ENCODE measurements at places on chromosomes 12 and 14.

GRCh38 chr14:41986083-41986645, 379.5 kb downstream of the LRFN5 start:
- no peak for DNase-seq

GRCh38 chr12:48028541-48029431, 24.5 kb upstream of the COL2A1 start:
- no peak for DNase-seq

- no peak for DNase-seq
Measured at GRCh38 chr14:89658977-89659670, 242.1 kb upstream of the FOXN3 start.

DNA sequence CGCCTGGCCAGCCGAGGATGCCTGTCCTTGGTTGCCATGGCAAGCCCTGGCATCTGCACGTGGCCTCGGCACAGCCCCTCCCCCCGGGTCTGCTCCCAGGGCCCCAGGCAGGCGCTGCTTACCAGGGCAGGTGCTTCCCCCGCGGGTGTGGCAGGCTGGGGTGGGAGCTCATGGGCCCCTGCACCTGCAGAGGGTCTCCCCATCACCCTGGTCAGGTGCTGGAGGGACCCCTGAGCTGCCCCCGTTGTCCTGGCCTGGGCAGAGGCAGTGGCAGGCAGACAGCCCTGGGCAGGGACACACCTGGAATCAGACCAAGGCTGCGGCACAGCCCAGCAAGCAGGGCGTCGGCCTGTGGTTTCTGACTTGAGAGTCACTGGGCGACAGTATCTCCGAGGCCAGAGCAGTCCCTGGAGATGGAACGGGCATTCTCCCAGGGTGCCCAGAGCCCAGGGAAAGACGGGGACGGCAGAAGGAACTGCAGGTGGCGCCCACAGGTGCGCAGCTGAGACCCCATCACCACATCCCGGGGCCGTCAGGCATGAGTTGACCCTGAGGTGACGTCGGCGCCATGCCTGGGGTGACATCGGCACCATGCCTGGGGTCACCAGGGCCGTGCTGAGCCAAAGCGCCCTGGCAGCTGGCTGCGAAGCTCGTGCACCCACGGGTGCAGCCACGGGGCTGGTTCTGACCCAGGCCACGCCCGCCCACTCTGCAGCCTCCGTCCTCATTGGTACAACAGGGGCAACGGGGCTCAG, 56.1 kb upstream of the FBRSL1 start:
- DNase-seq = peak; percentile 47

DNA sequence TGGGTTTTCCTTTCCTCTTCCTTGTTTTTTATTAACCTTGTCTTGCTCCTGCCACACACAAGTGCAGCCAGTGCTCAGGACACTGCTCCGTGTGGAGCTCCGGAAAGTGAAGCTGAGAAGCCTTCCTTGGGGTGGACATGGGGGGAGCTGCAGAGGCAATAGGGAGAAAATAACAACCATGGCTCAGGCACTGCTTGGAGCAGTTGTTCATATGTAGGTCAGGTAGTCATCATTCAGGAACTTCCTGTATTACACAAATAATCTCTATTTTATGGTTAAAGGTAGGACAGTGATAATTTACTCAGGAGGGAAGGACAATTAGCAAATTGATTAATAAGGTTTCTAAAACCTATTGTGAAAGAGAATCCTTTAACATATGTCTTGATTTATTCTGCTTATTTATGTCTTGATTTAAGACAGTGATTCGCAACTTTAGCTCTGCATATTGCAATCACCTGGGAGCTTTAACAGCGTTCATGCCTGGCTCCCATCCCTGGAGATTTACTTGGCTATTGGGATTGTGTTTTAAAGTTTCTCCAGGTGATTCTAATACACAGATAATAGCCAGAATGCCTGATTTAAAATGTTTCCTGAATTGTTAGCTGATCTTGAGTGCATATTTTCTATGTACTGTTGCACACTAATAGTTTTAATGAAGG, 92.1 kb downstream of the ETV6 start:
- DNase-seq = no peak

DNA sequence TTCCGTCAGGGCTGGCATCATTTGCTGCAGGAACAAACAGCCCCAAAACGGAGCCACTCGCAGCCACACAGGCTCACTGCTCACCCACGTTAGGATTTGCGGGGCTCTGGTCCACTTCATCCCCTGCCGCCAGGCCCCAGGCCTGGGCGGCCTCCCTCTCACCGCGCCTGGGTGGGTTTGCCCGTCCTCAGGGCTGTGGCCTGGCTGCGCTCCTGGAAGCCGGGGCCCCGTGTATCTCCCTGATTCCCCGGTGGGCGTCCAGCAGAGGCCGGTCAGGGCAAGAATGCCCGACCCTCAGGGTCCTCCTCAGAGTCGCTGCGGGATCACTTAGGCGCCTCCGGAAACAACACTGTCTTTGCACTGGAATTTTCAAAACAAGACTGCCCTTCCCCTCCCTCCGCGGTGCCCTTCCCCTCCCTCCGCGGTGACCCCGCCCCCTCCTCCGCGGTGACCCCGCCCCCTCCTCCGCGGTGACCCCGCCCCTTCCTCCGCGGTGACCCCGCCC, 15.7 kb upstream of the FBRSL1 start:
- DNase-seq = peak; percentile 38

DNA sequence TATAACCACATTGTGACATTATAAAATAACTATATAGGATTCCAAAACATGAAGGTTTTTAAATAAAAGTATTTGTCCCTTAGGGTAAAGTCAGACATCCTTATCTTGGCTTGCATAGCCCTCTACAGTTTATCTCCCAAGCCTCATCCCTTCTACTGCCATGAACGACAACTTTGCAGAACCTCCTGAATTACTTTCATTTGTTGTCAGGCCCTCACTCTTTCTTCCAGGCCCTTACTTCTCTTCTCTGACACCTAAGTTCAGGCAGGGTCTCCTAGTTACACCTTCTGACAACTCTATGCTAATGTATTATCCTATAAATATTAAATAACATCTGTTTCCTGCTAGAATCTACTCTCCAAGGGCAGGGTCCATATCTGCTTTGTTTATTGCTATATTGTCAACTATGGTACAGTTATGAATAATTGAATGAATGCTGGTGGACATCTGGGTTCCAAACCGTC, 115.7 kb upstream of the MDM1 start:
- peak; percentile 42 for DNase-seq

DNA sequence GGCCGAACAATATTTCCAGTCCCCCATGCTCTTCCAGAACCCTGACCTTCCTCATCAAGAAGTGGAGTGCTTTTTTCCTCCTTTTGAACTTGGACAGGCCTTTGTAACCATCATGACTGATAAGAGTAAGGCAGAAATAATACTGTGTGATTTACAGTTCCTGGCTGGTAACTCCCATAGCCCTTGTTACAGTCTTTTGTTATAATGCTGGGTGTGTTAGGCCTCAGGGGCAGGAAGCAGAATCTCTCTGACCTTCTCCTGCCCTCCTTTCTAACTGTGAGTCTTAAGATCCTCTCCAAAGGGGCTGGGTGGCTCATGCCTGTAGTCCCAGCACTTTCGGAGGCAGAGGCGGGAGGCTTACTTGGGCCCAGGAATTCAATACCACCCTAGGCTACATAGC, 59.5 kb downstream of the BCAT1 start:
- DNase-seq = no peak

DNA sequence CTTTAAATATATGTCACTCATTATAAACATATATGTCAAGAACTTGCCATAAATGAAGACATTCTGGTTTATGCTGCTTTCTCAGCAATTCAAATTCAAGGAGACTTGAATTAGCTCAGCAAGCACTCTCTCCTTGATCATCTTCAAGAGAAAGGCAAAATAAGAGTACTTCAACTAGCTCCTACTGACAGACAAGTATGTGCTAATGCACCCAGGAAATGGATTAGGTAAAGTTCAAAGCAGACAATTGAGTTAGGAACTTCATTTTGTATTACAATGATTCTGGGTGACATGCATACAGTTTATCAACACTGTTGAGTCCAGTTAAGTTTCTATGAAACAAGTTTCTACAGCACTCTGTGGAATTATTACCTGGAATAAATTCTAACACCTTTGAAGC, 455.9 kb upstream of the USP15 start:
- DNase-seq = no peak

GRCh38 chr14:50085570-50086320, 30.6 kb downstream of the VCPKMT start:
- no peak for DNase-seq

DNA sequence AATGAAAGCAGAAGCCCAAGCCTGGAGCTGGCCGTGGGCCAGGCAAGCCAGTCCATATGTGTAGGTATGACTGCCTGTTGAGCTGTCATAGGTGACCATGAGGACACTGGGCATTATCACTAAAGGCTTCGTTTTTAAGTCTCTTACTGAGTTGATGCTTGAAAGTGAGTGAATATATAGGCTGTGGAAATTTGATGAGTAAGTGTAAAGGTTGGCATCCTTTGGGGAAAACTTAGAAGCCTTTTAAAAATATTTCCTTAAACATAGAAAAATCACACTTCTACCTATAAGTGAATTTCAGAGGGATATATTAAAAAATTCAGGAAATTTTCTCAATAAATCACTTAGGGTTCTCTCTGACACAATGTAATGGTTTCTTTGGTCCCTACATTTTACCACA, 396.5 kb downstream of the FOXG1 start:
- DNase-seq = no peak

DNA sequence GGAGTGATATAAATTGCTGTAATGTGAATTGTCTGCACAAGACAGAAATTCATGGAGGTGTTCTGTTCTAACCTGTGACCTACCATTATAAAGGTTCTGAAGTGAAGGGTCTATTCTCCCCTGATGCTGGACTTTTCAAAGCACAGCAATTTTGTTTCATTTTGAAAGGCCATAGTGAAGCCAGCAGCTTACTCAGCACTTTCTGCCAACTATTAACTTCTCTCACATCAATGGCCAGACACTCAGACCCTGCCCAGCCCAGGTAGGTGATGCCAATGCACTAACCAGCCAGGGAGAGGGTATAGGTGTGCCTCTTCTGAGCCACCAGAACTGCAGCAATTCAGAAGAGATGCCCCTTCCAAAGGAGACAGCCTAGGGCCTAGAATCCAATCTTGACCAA, 43.9 kb downstream of the SLC15A4 start:
- no peak for DNase-seq

GRCh38 chr12:121102307-121102706, 30.4 kb upstream of the P2RX7 start:
- no peak for DNase-seq

DNA sequence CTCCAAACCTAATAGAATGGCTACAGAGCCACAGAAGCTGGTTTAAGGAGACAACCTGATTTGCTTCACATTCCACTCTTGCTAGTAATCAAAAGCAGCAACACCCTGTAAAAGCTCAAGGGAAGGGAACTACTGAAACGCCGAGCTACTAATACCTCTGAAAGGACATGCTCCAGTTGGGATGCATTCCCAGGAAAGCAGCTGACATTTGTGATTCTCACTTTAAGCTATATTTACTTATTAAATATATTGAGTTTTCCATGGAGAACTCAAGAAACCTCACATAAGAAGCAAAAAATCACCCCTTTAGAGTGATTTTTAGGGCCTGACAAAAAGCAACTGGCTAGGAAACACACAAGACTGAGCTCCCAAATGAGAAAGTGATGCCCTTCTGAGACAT, 1073.0 kb upstream of the FLRT2 start:
- DNase-seq = no peak

All from NCI-H526 (cell line).